NCI-H1417 treated with DMSO at 0.1 percent for 48 hours (cell line): ENCODE measurements at places on chromosomes 3 and 15.

DNA sequence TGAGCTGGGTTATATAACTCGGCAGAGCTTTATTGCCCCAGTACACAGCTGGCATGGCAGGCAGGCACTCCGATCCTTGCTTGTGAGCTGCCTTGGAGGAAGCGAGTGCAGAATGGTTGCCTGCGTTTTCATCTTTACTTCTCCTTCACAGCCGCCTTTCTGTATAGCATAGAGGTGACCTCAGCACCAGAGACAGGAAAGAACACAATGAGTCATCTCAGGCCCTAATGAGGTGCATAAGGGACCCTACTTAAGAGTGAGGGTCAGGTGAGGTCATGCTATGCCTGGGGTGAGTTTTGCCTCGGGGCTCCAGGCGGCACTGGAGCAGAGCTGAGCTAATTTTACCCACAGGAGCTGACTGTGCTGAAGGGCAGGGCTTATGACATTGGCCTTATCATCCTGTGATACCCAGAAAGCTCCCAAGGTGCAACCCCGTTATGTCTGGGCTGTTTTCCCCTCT is 43.5 kb downstream of the LPP start:
- no peak for DNase-seq

GRCh38 chr15:67783303-67783702 is 42.0 kb upstream of the SKOR1 start:
- DNase-seq, result no peak

DNA sequence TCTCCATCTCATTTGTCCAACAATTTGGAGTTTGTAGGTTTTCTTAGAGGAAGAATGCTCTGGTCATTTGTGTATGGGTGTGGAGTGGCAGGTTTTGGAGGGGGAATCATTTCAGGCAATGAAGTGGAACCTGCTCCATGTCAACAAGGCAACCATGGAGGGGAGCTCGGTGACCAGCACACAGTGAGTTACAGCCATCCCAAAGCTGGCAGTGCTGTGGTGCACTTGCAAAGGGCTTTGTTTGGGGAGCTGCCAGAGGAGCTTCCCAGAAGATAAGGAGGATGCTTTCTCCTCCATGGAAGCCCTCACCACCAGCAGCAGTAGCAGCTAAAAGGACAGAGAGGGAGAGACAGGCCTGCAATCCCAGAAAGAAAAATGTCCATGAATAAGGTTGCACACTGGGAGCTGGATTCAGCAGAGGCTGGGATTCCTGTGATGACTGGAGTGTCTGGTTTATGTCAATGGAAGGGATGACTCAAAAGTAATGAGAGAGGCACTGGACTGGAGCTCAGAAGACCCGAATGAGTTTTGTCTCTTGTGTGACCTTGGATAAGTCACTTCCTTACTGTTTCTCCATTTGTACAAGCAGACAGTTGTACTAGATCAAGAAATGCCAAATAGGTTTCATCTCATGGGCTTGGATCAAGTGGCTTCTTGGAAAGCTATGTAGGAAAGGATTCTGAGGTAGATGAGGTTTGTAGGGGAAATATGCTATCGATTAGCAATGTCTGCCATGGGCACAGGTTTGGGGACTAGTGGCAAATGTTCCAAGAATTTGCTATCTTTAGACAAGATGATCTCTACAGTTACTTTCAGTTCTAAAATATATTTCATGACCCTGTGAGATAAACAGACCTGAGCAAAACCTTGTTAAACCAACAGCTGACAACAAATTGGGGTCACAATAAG is 27.2 kb upstream of the UBE2Q2 start:
- no peak for DNase-seq

GRCh38 chr3:86229775-86230094 is 761.2 kb downstream of the VGLL3 start:
- no peak for DNase-seq

- no peak for DNase-seq
Observed at GRCh38 chr3:46922871-46923558, 45.5 kb downstream of the PTH1R start.

DNA sequence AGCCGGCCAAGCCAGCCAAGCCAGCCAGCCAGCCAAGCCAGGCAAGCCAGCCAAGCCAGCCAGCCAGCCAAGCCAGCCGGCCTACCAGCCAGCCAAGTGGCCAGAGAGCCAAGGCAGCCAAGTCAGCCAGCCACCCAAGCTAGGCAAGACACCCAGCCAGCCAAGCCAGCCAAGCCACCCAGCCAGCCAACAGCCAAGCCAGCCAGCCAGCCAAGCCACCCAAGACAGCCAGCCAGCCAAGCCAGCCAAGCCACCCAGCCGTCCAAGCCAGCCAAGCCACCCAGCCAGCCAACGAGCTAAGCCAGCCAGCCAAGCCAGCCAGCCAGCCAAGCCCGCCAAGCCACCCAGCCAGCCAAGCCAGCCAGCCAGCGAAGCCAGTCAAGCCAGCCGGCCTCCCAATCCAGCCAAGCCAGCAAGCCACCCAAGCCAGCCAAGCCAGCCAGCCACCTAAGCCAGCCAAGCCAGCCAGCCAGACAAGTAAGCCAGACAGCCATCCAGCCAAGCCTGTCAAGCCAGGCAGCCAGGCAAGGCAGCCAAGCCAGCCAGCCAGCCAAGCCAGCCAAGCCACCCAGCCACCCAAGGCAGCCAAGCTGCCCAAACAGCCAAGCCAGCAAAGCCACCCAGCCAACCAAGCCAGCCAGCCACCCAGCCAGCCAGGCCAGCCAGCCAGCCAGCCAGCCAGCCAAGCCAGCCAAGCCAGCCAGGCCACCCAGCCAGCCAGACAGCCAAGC is 200.5 kb downstream of the GOLGA6L6 start:
- no peak for DNase-seq

DNA sequence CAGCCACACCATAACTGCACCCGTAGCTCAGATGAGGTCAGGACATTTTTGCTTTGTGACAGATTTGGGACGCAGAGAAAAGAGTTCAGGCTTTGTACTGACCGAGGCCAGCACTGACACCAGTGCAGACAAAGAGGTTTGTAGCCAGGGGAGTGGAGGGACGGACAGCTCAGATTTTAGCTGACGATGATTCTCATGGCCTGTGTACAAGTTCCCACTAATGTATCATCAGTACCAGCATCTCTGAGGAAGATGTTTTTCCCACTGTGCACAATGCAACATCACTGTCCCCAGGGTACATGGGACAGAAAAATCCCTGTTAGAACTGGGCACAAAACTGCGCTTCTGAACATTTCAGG is 112.7 kb downstream of the SLCO3A1 start:
- DNase-seq, result no peak

DNA sequence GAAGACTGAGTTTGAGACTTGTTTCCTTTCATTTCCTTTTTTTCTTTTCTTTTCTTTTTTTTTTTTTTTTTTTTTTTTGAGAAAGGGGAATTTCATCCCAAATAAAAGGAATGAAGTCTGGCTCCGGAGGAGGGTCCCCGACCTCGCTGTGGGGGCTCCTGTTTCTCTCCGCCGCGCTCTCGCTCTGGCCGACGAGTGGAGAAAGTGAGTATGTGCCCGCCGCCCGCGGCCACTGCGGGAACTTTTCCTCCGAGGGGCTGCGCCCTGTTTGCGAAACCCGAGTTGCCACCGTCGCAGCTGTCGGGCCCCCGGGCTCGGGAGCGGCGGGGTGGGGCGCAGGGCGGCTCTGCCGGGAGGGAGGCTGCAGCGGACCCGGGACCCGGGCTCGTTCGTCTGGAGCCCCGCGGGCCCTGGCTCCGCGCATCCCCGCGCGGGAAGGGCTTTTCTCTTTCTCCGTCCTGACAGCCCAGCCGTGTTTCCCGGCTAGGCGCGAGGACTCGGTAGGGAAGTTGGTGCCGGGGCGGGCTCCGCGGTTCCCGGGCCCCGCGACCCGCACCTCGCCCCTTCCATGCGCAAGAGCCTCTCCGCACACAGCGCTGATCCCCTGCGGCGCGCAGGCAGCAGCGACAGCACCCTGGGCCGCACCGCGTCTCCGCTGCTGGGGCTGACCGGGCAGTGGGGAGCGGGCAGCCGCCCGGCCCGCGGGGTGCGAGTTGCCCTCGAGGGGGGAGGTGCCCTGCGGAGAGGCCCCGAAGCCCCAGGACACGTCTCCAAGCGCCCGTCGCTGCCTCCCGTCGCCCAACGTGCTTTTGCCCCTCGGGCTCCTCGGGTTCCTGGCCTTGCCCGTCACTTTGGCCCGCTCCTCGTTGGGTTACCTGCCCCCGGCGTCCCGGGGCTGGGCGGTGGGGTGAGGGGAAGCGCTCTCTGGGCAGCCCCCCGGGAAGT is 1.4 kb downstream of the IGF1R start:
- no peak for DNase-seq

DNA sequence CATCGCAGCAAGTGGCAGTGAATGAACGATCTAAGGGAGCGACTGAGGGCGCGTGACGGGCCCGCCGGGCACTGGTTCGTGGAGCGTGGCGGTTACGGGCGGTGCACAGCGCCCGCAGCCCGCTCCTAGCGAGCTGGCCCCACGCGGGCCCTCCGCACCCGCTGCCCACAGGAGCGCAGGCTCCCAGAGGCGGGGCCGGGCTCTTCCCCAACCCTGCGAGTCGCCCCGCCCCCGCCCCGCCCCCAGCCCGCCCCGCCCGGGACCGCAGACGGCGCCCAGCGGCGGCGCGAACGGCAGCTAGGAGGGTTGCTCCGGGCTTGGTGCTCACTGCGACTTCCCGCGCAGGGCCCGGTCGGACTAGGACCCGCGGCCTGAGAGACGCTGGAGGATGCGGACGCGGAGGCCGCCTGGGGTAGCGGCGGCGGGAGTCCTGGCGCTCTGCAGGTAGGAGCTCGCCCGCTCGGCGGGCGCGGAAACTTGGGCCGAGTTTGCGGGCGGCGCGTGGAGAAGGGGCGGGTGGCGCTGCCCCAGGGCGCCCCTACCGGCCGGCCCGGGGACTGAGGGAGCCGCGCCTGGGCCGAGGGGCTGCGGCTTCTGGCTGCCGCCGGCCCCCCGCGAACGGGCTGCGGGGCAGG is at the start of gene C15orf39:
C15orf39 (plus strand) TSS at position 267 of the 635 bp plus-strand sequence. CDS start 4,167 bp downstream, outside the sequence.
- DNase-seq, result no peak

DNA sequence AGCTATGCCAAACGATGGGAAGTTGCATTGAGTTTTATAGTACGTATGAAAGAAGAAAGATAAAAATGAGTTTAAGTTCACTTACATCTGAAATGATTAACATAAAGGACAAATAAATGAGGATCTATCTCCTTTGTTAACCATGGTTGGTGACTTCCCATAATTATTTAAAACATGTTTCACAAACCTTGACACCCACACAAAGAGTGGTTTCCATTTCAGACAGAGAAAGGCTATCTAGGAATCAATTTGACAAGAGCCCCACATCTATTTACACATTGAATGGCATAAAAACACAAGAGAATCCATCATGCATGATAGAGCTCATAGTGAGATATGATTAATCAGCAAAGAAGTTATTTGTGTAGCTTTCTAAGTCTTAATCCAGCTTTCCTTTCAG is 14.2 kb upstream of the MTMR10 start:
- DNase-seq, result no peak

DNA sequence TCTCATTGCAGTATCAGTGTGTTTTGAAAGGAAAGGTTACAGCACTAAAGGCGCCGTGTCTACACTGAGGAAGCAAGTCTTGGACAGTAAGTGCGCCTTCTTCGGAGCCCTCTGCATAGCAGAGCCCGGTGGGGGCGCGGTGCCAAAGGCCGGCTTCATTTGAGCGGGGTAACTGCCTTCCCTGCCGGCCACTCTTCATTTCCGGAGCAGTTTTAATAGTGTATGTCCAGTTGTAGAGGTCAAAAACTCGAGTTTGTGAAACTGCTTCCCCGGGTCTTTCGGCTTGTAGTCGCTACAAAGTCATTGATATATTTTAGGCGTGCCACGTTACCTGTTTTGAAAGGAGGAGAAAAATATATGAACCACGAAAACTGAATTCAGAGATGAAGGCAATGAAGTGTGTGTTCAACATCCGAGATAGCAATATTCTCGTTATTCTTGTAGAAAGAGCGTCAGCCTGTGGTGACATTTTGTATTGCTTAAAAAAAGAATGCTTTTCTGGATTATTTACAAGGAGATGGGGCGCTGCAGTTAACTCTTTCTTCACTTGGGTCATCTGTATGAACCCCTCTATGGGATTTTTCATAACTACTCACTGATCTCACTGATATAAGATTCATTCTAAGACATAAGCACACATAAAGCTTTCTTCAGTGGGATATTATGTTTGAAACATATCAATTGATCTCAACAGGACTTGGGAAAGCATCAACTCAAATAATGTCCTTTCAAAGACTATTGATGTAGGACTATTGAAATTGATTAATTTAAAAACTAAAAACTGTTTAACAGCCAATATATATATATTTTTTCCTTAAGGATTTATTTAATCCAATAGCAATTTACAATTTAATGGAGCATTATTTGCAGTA is 3.0 kb downstream of the ALCAM start:
- no peak for DNase-seq

DNA sequence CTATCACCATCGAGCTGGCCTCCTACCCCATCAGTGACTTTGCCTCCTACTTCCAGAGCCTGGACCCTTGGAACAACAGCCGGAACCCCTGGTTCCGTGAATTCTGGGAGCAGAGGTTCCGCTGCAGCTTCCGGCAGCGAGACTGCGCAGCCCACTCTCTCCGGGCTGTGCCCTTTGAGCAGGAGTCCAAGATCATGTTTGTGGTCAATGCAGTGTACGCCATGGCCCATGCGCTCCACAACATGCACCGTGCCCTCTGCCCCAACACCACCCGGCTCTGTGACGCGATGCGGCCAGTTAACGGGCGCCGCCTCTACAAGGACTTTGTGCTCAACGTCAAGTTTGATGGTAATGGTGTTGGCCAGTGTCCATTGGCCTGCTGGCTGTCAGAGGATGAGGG is 6.1 kb downstream of the GRM2 start:
- DNase-seq, result no peak

DNA sequence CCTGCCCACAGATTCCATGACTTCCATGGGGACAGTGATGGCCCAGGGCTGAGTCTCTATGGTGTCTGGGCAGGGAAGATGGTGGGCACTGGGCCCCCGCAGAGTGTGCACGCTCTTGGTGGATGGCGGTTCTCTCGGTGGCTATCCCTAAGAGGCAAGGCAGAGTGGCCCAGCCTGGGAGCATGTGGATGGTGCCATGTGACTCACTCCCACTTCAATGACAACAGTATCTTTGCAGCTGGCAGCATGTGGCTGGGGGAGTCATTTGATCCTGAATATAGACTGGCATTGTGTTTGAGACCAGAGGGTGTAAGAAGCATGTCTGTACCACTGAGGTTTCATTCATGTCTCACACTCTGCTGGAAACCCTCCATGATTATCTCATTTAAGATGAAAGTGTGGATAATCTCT is 101.2 kb downstream of the CORO2B start:
- DNase-seq, result no peak

GRCh38 chr3:13248640-13249039 is 171.5 kb downstream of the NUP210 start:
- no peak for DNase-seq

GRCh38 chr3:28726840-28727239 is 378.2 kb upstream of the AZI2 start:
- no peak for DNase-seq
